Naive B cell (primary cell): ENCODE measurements at places on chromosomes 6 and 20.

DNA sequence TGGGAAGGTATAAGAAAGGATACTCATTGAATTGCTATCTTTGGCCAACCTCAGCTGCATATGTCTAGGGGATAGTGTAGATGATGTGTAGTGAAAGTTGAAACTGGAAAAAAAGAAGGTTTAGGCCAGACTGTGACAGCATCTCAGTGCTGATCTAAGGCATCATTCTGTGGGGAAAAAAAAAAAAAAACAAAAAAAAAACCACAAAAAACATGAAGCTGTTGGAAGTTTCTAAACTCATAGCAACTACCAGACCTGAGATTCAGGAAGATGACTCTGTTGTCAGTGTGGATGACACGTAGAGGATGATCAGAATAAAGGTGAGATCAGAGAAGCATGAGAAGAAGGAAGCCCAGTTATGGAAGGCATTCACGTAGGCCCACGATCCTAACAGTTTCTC, 100.8 kb upstream of the CNKSR3 start:
- no peak for DNase-seq

DNA sequence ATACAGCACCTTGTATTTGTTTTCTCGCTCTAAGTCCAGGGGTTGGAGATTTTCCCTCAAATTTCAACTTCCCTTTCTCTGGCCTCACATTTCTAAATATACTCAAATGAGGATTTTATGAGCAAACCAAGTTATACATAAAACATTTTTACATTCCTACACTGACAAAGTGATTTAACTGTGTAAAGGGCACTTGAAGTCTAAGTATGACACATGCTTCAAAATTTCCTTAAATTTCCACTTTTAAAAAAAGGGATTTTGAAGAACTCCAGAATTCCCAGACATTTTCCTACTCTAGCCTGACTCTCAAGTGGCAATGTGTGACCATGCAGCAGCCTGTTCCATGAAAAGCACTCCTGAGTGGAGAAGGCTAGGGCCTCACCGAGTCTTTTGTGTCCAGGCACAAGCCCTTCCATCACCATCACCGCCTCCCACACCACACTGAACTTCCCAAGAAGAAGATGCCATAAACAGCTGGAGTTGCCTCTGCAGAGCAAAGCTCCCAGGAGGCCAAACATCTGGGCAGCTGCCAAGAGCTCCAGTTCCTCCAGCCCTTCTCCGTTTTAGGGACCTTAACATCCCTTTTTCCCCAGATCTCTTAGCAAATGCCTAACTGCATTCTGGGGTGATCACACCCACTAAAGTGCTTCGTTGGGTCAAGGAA, 68.9 kb downstream of the NCR2 start:
- no peak for DNase-seq

- no peak for DNase-seq
These were observed 90.9 kb downstream of the BMP7 start for GRCh38 chr20:57175397-57176010.

DNA sequence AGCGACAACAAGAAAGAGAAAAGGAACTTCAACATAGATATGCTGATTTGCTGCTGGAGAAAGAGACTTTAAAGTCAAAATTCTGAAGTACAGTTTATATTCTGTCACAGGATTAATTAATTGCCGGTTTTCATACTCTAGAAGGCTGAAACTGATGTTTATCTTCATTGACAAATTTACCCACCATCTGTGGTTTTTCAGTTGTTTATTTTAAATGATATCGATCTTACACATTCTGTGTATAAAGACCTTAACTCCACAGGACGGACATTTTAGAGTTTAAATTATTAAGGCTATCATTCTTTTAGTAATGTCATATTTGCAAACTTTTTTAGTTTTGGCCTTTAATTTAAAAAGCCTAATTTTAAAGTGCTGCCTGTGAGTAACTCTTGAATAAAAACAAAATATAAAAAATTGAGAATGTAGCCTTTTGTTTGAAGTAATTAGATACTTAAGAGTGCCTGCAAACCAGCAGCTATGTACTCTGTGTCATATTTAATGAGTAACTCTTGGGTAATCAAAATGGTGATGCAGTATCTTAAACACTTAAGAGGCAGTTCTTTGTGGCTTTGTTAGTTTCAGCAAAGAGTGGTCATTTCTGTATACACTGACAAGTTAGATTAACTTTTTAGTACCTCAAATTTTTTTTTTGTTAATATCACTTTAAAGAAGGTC, 59.3 kb downstream of the CDC5L start:
- no peak for DNase-seq

DNA sequence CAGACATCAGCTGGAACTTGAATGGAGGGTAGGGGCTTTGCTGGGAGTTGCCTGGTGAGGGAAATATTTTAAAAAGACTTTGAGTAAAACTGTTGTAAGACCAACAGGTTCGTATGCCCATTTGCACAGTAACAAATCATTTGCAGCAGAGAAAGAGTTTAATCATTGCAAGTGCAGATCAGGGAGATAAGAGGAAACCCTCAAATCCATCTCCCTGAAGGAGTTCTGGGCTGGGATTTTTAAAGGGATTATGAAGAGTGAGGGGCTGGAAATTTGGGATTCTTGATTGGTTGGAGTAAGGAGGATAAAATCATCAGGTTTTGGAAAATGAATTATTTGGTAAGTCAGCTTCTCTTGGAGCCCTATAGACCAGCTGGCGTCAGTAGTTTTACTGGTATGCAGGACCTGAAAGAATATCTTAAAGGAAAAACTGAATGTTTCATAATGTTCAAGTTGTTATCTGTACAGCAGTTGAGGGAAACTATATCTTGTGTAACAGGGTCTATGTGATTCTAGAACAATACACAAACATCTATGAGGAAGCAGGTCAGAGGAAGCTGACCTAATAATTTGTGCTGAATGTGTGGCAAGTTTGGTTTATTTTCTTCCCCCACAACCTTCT, 295.5 kb downstream of the PLCB1 start:
- no peak for DNase-seq

GRCh38 chr6:40535110-40535818, 51.9 kb downstream of the LRFN2 start:
- no peak for DNase-seq

GRCh38 chr20:59565768-59566461, 38.4 kb upstream of the PHACTR3 start:
- DNase-seq = no peak

- DNase-seq = no peak
These were observed 173.7 kb upstream of the SSTR4 start for GRCh38 chr20:22861231-22861980.

GRCh38 chr6:56988145-56988544, 33.2 kb downstream of the BEND6 start:
- no peak for DNase-seq

DNA sequence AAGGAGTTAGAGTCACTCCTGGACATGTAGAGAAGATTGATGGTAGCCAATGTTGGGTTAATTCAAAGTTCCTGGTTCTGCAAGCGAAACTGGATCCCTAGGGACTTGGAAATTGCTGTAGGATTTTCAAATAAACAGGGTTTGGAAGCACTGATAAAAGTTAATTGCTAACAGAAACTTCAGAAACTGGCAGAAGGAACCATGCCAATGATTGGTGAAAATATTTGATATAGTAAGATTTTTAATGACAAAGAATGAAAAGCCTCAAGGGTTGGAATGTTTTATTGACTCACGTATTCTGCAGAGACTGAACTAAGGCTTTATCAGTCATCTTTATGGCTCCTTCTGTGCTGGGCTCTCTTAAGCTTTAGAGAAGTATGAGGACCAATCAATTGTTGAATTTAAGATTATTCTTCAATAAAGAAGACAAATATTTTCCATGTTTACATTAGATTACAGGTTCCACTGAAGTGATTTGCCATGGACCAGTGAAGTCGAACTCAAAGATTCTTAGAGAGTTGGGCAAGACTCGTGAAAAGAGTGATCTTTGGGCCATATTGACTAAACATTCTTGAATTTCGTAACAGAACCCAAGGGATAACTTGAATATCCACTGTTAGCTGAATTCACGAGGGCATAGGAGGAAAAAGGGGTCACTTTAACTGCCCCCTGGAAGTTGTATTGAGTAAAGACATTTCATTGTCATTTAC, 371.4 kb downstream of the HDGFL1 start:
- no peak for DNase-seq

GRCh38 chr6:92737983-92738382, 681.4 kb downstream of the EPHA7 start:
- DNase-seq = no peak

DNA sequence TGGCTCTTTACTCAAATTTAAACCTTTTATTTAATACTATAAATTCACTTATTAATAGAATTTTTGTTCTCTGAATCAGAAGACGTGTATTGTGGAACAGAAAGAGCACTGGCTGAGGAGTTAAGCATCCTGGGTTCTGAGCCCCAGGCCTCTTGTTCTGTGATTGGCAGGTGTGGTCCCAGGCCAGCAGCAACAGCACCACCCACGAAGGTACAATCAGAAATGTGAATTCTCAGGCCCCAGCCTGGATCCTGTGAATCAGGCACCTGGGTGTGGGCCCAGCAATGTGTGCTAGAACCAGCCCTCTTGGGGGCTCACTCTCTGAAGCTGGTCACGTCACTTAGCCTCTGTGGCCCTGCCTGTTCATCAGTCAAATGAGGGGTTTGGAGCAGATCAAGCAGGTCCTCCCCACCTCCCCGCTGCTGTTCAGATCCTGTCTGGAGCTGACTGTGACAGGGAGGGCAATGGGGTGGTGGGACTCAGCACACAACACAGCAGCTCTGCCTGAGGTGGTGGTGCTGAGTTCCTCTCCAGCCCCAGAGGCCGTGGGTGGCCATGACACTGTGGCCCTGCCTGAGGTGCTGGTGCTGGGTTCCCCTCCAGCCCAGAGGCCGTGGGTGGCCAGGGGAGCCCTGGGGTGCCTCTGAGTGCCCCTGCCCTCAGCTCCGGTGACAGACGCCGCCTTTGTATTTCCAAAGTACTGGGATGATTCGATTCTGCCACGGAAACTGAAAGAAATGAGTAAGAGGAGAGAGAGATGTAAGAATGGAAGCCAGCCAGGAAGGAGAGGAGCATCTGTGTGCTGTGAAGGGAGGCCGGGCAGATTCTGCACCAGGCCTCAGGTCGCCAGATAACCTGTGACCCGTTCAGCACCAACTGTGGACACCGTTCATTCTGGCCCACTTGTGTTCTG, 41.6 kb upstream of the FRMD1 start:
- DNase-seq = no peak

GRCh38 chr6:106309766-106310373, 15.7 kb downstream of the ATG5 start:
- DNase-seq = no peak

- DNase-seq = no peak
These were observed 486.1 kb downstream of the QKI start for GRCh38 chr6:163900570-163900969.

DNA sequence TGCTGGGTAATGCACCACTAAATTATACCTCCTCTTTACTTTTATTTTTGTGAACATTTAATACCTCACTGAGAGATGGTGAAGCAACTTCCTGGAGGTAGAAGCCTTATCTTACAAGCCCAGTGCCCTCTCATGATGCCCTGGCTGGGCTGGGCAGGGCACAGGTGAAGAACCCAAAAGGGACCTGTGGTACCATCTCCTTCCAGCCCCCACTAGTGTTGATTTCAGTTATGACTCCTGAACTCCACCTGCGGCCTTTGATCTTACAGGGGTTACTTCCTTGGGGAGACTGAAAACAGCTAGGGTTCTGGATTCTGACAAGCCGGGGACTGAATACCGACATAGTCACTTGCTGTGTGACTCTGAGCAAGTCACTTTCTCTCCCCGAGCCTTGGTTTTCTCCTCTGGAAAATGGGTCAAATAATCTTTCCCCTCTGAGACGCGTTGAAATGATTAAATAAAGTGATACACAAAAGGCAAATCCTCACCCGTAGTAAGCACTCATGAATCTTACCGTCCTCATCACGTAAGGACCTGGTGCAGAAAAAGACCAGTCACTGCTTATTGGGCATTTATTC, 1.2 kb downstream of the SLC13A3 start:
- no peak for DNase-seq

GRCh38 chr6:146133866-146134265, 105.0 kb downstream of the GRM1 start:
- DNase-seq = no peak

- DNase-seq = no peak
These were observed 23.2 kb downstream of the RBCK1 start for GRCh38 chr20:431012-431904.

DNA sequence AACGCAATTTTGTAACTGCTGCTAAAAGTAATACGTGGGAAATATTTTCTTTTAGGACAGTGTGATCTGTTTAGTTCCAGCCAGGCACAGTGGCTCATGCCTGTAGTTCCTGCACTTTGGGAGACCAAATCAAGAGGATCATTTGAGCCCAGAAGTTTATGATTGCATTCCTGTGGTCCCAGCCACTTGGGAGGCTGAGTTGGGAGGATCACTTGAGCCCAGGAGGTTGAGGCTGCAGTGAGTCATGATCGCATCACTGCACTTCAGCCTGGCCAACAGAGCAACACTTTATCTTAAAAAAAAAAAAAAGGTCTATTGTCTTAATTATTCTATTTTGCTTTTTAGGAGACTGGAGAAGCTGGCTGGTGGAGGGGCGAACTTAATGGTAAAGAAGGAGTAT, 101.5 kb downstream of the CD2AP start:
- no peak for DNase-seq

GRCh38 chr6:136773473-136773796, 18.8 kb downstream of the MAP3K5 start:
- no peak for DNase-seq

- DNase-seq = no peak
These were observed 174.2 kb upstream of the ECI2 start for GRCh38 chr6:4309540-4309939.

GRCh38 chr20:1345030-1345755, 16.3 kb upstream of the SDCBP2 start:
- no peak for DNase-seq

DNA sequence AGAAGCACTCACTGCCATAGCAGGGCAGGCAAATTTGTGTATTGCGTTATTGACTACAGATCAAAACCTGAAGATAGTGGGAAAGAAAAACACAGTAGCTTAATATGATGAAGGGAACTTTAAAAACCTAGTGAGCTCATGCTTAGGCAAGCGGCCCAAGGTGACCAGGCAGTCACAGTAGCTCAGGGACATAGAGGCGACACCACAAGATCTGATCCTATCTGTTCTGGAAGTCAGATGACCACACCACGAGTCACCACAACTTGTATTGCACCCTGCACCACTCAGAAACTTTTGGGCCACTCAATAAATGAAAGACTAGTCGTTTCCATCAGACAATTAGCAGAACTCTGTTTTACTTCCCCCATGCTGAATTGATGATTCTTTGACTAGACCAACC, 4.9 kb downstream of the CLIC5 start:
- no peak for DNase-seq

- DNase-seq = no peak
These were observed 94.4 kb downstream of the TOX2 start for GRCh38 chr20:44008806-44009678.

DNA sequence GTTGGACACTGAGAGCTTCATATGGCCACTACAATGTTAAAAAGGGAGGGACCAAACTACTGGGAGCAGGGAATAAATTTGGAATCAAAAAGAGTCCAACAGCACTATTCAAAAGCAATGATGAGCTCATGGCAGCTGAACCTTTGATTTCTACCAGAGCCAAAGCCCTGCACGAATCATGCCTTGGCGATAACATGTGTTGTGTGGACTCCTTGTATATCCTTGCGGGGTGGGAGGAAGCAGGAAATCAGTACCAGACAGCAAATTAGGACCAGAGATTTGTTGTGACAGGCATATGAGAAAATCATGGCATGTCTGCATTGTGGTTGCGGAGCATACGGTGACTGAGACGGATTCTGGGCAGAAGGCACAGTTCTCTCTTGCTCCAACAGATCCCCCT, 85.6 kb upstream of the EMILIN3 start:
- DNase-seq = no peak
